Ureter (tissue), 1 donor: ENCODE measurements at places on chromosomes 2 and 18. TPM values are rescaled to one million over a fixed set of nuclear protein-coding genes. Genes with fewer than 3 reads are reported as not detected.

The AQP12A gene
- not detected for total RNA-seq

The CENPA gene
- 0.26 TPM for total RNA-seq

The PMAIP1 gene
- total RNA-seq: 4.9 TPM

The CAPG gene
- 298 TPM for total RNA-seq
